Body of pancreas (tissue), 4 donors: ENCODE measurements at places on chromosomes 11 and 22. TPM values are rescaled to one million over a fixed set of nuclear protein-coding genes. Genes with fewer than 3 reads are reported as not detected.

CD3D gene
- 1.6 TPM for total RNA-seq

UPK3A gene
- total RNA-seq, result not detected

FAM181B gene
- 1.0 TPM for total RNA-seq

IFITM10 gene
- total RNA-seq, result 0.26 TPM

PPP6R3 gene
- 92.9 TPM for total RNA-seq

GSTT2 gene
- not detected for total RNA-seq

LRRC74B gene
- total RNA-seq, result not detected

MYBPC3 gene
- total RNA-seq, result not detected

INS gene
- 16,276 TPM for total RNA-seq

CPT1B gene
- 8.3 TPM for total RNA-seq

CNTF gene
- 0.66 TPM for total RNA-seq

UCP3 gene
- total RNA-seq, result 2.3 TPM

SMIM35 gene
- total RNA-seq, result not detected

OR8G1 gene
- not detected for total RNA-seq

SCN4B gene
- 1.6 TPM for total RNA-seq

PSMA1 gene
- total RNA-seq, result 71.3 TPM

NFAM1 gene
- 1.0 TPM for total RNA-seq

SCUBE2 gene
- total RNA-seq, result 40.0 TPM

OR10W1 gene
- not detected for total RNA-seq

VPREB1 gene
- not detected for total RNA-seq

BID gene
- total RNA-seq, result 4.0 TPM

CEND1 gene
- total RNA-seq, result not detected

DTX4 gene
- total RNA-seq, result 9.6 TPM

MUC6 gene
- total RNA-seq, result 194 TPM

ASCL3 gene
- not detected for total RNA-seq

RASL10A gene
- 0.78 TPM for total RNA-seq

TRPM5 gene
- under 0.01 TPM for total RNA-seq

RBMXL2 gene
- 3.3 TPM for total RNA-seq

CXCR5 gene
- total RNA-seq, result not detected

ACCSL gene
- total RNA-seq, result not detected

FOLR2 gene
- 49.1 TPM for total RNA-seq

TREH gene
- total RNA-seq, result not detected

OTOG gene
- total RNA-seq, result not detected

CREB3L1 gene
- total RNA-seq, result 22.7 TPM

DUSP8 gene
- 7.0 TPM for total RNA-seq

SBF2 gene
- total RNA-seq, result 23.6 TPM

DCDC1 gene
- 1.8 TPM for total RNA-seq

ARSA gene
- total RNA-seq, result 47.0 TPM

GLYATL2 gene
- total RNA-seq, result not detected

SLC35F2 gene
- total RNA-seq, result 0.33 TPM

LRRC10B gene
- 2.9 TPM for total RNA-seq

BDNF gene
- total RNA-seq, result not detected

MUC15 gene
- total RNA-seq, result 9.2 TPM

STX3 gene
- total RNA-seq, result 31.6 TPM

KAT5 gene
- total RNA-seq, result 45.5 TPM

PSMC3 gene
- 62.8 TPM for total RNA-seq

IRAG1 gene
- total RNA-seq, result 10.1 TPM

KCNJ11 gene
- total RNA-seq, result 39.4 TPM

TRIM6 gene
- 2.6 TPM for total RNA-seq

NADSYN1 gene
- 71.2 TPM for total RNA-seq

MRPL48 gene
- 9.2 TPM for total RNA-seq

TNNT3 gene
- not detected for total RNA-seq
